Ascending aorta (tissue), 2 donors: ENCODE measurements at places on chromosomes 3 and 15. TPM values are rescaled to one million over a fixed set of nuclear protein-coding genes. Genes with fewer than 3 reads are reported as not detected.

Gene RCCD1
- total RNA-seq, result 10.0 TPM

Gene DUOX1
- 2.7 TPM for total RNA-seq

Gene XCR1
- not detected for total RNA-seq

Gene CCDC12
- total RNA-seq, result 34.3 TPM

Gene CPNE9
- not detected for total RNA-seq

Gene EAF2
- total RNA-seq, result 2.4 TPM

DNA sequence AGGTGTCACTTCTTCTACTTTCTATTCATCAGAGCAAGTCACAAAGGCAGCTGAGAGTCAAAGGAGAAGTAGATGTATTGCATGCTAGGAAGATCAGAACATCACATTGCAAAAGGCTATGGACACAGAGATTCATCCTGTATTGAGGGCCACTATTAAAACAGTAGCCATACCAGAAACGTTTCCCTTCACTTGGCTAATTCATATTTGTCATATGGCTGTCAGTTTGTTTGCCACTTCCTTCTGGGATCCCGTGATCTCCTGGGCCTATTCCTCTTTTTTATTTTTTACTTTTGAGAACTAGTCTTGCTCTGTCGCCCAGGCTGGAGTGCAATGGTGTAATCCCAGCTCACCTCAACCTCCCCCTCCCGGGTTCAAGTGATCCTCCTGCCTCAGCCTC is 184.0 kb upstream of the SATB1 start:
- DNase-seq, result no peak

GRCh38 chr15:49887659-49888322 is 231.2 kb downstream of the ATP8B4 start:
- DNase-seq, result no peak

GRCh38 chr15:28271697-28272260 is 50.2 kb downstream of the HERC2 start:
- no peak for DNase-seq

DNA sequence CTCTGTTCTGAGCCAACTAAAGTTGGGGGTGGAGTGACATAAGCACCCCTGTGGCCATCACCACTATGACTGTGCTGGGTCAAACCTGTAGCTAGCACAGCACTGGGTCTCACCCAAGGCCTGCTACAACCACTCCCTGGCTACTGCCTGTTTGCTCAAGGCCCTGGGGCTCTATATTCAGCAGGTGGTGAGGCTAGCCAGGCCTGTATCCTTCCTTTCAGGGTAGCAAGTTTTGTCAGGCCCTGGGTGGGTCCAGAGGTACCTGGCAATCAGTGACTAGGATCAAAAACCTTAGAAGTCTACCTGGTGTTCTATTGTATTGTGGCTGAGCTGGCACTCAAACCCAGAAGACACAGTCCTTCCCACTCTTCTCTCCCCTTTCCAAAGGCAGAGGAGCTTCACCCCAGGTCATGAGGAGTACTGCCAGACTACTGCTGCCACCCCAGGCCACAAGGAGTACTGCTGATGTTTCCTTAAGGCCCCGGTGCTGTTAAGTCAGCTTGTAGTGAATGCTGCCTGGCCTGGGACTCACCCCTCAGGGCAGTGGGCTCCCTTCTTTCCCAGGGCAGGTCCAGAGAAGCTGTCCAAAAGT is 170.8 kb downstream of the IGSF11 start:
- DNase-seq, result no peak

- no peak for DNase-seq
These were observed 9.1 kb downstream of the EPHA3 start for GRCh38 chr3:89116476-89116875.

DNA sequence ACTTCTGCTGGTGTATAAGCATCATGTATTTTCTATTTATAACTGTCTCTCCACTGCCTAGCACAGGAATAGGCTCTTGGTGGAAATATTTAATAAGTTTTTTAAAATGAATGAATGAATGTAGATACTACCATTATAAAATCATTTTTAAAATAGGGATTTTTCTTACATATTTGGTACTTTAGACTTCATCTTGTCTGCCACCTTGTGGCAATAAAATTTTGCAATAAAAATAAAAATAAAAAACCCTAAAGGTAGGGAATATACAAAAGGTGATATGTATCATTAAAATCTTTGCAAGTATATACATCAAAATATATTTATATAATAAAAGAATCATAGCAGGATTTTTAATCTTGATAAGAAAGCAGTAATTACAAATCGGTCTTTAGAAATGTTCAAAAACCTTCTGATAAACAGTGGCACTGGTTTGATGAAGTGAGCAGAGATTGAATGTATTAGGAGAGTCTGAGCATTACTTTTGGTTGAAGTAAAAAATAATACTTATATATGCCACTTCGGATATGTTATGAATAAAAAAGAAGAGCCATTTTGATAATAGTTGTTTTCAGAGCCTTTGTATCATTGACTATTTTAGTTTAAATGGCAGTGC is 95.2 kb downstream of the SPATA16 start:
- no peak for DNase-seq

- DNase-seq, result no peak
These were observed 43.0 kb downstream of the NSMCE3 start for GRCh38 chr15:29226436-29227208.

- no peak for DNase-seq
These were observed 576.2 kb downstream of the TUSC7 start for GRCh38 chr3:117285737-117286136.

DNA sequence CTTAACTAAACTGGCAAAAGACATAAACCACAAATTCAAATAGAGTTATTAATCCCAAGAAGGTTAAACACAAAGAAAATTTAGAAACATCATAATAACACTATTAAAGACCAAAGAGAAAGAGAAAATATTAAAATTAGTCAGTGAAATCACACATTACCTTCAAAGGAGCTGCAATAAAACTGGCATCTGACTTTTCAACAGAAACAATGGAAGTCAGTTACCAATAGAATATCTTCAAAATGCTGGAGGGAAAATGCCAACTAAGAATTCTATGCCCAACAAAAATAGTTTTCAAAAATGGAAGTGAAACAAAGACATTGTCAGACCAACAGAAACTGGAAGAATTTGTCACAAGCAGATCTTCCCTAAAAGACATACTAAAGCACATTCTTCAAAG is 68.7 kb upstream of the RNF7 start:
- no peak for DNase-seq

- DNase-seq, result no peak
These were observed 117.5 kb downstream of the CMSS1 start for GRCh38 chr3:99934975-99935797.

GRCh38 chr15:52523647-52524046 is 5.0 kb downstream of the MYO5A start:
- no peak for DNase-seq

GRCh38 chr15:59598461-59598860 is 13.1 kb upstream of the GCNT3 start:
- no peak for DNase-seq

- no peak for DNase-seq
These were observed 30.7 kb downstream of the CHD2 start for GRCh38 chr15:92930776-92931175.

GRCh38 chr3:153095441-153095840 is 66.6 kb upstream of the RAP2B start:
- no peak for DNase-seq

GRCh38 chr3:56484525-56485032 is 16.3 kb upstream of the ERC2 start:
- no peak for DNase-seq

DNA sequence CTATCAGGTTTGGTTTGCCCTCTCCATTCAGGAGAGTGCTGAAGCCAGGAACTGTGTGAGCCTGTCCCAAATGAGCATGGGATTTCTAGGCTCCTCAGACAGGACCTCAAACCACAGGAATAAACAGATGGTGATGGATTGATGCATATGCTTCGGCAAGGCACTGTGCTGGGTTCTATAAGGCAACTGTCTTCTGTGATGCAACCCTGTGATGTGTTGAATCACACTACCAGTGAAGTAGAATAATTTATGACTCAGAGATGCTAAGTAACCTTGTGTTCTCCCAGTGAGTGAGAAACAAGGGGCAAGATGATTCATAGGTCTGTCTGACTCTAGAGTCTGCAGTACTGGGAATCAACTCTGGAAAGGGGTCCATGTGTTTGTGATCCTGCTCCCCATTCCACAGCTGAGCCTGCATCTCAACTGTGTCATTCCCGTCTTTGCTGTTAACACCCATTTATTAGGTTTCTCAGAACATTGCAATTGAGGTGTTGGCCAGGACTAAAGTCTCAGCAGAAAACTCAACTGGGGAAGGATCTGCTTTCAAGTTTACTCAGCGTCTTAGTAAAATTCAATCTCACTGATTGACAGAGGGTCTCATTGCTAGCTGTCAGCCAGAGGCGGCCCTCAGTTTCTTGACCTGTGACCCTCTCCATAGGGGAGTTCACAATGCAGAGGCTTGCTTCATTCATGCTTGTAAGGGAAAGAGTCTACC is 510.1 kb upstream of the CFAP20DC start:
- no peak for DNase-seq

DNA sequence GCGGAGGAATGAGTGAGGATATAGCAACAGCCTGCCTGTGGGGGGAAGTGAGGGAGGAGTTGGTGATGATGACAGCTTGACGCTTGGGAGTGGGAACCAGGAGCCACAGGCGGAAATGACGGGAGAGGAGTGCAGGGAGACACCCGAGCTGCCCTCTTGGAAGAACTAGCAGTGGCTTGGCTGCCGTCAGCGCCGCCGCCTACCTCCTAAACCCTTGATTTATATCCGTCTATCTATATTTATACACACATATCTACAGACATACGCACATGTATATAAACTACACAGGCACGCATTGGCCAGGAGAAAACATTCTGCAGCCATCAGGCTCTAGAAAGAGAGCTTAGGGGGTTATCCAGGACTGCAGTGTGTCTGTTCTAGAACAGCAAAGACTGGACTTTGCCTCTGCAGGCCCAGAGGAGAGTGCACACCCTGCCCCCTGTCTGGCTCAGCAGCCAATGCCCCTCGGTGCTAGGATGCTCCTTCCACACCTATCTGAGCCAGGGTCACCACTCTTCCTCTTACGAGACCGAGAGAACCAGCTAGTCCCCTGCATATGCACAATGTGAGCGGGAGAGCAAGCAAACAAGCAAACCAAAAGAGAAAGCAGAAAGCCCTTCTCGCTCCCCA is 45.3 kb upstream of the MAGEF1 start:
- DNase-seq, result no peak

DNA sequence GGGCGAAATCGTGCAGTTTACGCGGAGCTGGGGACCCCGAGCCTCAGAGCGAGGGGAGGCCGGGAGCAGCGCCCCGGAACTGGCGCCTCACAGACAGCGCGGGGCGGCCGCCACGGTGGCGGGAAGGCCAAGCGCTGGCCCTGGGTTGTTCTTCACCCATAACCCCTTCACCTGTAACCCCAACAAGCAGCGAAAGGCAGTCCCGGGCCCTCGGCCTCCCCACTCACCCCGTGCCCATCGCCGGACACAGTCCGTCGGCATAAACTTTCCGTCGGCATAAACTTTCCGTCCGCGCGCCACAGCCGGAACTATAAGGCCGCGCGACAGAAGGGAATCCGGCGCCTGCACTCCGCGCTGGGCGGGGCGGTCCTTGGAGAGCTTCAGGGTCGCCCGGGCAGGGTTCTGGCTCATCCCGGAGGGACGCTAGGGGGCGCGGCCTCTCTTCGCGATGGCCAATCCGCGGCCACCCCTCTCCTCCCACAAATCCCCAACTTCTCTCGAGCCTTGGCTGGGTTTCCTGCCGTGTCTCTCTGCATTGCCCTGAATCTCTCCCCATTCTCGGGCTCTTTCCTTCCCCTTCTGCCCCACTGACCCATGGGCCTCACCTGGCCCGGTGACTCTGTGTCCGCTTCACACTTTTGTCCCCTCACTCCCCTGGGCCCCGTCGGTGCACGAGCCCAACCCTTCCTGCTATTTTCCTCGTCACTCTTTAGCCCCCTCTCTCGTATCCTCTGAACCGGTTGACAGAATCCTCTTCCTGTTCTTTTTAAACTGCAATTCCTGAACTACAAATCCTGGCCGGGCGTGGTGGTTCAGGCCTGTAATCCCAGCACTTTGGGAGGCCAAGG is at the start of gene INTS14:
TSS of gene INTS14 (minus strand) at position 261 of the 848 bp plus-strand sequence. CDS start 3,751 bp downstream, outside the sequence.
- peak; percentile 98 for DNase-seq

DNA sequence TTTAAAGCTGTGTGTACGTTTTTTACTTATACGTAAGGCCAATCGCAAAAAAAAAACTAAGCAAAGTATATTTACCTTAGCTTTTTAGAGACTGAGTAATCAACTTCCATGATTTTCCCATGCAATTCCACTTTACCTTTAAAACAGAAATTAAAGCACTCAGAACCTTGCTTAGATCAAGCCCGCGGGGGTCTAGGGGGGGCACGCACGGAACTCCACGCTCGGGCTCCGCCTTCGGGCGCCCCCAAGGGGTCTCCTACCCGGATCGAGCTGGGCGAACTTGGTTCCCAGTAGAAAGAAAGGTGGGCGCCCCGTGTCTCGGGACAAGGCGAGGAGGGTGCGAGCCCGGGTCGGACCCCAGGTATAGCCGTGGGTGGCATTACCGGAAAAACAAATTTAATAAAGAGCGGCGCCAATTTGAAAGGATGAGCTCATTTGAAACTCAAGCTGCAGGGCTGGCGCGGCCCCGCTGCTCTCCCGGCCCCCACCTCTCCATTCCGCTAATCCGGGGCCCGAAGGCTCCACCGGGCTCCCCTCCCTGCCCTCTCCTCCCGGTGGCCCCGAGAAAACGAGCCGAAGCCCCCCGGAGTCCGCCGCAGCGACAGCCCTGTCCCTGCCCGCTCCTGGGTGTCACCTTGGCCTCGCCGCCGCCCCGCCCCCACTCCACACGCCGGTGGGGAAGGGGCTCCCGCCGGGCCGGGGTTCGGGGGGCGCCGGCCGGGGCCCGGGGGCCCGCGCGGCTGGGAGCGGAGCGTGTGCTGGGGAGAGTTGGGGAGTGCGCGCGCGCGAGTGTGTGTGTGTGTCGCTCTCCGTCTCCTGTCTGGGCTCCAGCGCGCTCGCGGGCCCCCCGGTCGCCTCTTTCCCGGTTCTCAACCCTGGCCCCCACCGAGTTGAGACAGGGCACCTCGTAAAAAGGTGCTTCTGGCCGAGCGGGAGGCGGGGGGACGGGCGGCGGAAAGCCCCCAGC is 1.5 kb downstream of the IGF2BP2 start:
- no peak for DNase-seq

DNA sequence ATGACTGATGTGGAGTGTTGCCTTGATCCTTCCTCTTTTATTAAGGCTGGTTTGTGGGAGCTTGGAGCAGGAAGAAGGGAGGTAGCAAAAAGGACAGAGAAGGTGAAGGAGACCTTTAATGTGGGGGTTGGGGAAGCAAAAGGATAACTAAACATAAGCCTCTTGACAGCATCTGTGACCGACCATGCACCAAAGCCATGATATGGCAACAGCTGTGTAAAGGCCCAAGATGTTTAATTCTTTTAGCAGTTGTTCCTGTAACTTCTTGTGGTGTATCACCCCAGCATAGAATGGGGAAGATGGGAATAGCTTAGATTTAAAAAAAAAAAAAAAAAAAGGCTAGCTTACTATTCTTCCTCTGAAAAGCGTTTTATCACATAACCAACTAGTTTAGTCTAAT is 194.7 kb downstream of the KLHL25 start:
- DNase-seq, result no peak
